ENCODE measurements at places on chromosomes 11 and 22. TPM values are rescaled to one million over a fixed set of nuclear protein-coding genes. Genes with fewer than 3 reads are reported as not detected.

GRCh38 chr11:117459979-117460300 lies 132.3 kb downstream of the CEP164 start:
- no peak for DNase-seq

The MS4A6A gene
- total RNA-seq, result 12.4 TPM

GRCh38 chr11:118527109-118527508 lies at the start of gene TTC36:
Gene TTC36, plus strand, starts transcription at chr11:118527474. Its CDS starts 21 bp downstream, at chr11:118527495.
- DNase-seq, result no peak

The MUC2 gene
- not detected for total RNA-seq

The TMEM86A gene
- total RNA-seq, result 4.9 TPM

DNA sequence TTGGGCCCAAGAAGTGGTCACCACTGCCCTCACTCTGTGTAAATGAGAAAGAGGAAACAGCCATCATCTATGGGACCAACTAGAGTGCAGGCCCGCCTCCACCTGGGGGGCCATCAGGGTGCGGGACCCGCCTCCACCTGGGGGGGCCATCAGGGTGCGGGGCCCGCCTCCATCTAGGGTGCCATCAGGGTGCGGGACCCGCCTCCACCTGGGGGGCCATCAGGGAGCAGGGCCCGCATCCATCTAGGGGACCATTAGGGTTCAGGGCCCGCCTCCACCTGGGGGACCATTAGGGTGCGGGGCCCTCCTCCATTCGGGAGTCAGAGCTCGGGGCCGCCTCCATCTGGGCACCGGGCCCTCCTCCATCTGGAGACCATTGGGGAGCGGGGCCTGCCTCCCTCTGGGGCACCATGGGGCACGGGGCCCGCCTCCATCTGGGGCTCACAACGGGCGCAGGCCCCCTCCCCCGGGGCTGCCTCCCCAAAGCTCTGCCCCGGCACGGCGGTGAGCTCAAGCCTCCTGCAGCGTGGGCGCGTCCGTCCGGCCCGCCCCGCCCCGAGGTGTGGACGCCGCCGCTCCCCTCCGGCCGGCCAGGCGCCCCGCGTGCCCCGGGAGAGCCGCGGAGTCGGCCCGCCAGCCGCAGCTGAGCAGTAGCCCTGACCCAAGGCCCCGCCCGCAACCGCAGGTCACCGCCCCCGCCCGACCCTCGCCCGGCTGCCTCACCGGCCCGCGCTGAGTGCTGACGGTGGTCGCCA lies 512 bp downstream of the TOLLIP start:
- DNase-seq, result no peak

GRCh38 chr11:27718346-27718862 lies 18.1 kb upstream of the BDNF start:
- no peak for DNase-seq

GRCh38 chr11:325796-326591 lies 5.3 kb upstream of the IFITM3 start:
- no peak for DNase-seq

GRCh38 chr22:18048441-18048898 lies 24.1 kb upstream of the MICAL3 start:
- no peak for DNase-seq

- no peak for DNase-seq
These were observed 83.6 kb upstream of the LRRC55 start for GRCh38 chr11:57098191-57098590.
